GM12892 (cell line): ENCODE measurements at places on chromosomes 6 and 20.

DNA sequence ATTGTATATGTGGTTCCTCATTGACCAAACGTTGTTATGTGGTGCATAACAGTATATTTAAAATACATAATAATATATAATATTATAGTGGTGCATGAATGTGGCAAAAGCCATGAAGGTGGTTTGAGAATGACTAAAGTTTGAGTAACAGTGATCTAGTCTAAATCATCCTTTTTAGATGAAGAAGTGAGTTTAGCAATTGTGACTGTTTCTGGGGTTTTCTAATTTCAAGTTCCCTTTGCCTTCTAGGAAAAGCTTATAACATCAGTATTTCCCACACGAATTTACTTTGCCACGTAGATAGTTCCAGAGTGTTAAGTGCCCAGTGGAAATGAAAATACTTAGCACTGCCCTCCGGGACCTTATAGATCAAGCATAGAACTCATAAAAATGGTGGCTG, 40.9 kb downstream of the ARFGEF2 start:
- no peak for DNase-seq

GRCh38 chr20:11176431-11176830, 502.6 kb upstream of the JAG1 start:
- no peak for DNase-seq

DNA sequence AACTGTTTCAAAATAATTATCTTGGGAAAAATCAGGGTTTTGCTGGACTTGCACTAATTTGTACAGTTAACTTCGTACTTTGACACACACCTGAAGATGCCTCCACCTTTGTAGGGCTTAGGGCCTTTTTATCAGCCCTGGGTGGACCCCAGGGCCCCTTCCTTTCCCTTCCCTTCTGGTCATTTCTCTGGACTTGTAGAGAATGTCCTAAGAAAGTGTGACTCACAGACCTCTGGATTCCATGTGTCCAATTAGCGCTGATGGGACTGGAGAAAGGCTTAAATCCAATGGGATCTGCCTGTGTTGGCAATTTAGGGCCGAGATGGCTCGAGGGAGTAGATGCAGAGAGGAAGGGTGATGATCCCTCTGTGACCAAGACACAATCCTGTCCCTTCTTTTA, 9.3 kb downstream of the TRIM15 start:
- DNase-seq = no peak

- no peak for DNase-seq
Measured at GRCh38 chr6:389622-390021, 1.9 kb upstream of the IRF4 start.

DNA sequence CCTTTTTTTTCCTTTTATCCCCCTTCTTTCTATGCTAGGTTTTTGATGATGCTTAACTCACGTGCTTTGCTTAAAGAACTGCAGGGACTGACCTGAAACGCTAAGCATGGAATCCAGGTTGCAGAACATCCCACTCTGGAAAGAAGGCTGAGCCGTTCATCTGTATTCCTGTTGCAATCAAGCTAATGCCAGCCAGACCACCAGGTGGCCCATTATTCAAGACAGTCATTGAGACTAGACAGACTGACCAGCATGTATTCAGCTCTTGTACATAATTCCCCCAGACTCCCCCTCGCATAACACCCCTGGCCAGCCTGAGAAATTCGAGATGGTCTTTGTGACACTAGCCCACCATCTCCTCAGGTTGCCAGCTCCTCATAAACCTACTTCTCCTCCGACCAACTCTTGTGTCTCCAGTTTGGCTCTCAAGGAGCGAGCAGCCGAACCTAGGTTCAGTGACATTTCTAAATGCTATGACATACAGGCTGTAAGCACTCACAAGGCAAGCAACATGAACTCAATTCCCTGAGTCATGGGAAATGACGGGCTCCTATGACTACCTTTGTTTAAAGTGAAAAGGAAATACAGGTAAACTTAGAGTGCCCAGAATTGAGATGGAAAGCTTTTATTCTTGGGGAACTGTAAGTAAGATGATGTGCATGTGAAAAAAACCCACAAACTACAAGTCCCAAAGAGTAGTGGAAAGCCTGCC, 309.3 kb upstream of the CDYL start:
- DNase-seq = no peak

- DNase-seq = no peak
Measured at GRCh38 chr6:153101461-153101860, 29.6 kb downstream of the RGS17 start.

DNA sequence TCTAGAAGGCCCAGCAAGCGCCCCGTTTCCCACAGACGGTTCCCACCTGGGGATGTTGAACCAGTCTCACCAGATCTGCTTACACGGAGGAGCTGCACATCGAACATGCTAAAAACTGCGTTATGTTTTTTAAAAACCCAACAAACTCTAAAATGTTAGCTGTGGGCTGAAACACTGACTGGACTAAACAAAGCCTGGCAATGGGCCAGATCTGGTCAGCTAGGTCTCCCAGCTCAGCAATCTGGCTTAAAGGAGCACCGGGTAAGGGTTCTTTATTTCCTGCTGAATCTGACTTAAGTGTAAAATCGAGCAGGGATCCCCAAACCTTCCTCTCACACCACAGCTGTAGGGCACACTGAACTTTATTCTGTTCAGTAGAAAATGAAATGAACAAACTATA, 156.9 kb downstream of the FOXC1 start:
- no peak for DNase-seq

DNA sequence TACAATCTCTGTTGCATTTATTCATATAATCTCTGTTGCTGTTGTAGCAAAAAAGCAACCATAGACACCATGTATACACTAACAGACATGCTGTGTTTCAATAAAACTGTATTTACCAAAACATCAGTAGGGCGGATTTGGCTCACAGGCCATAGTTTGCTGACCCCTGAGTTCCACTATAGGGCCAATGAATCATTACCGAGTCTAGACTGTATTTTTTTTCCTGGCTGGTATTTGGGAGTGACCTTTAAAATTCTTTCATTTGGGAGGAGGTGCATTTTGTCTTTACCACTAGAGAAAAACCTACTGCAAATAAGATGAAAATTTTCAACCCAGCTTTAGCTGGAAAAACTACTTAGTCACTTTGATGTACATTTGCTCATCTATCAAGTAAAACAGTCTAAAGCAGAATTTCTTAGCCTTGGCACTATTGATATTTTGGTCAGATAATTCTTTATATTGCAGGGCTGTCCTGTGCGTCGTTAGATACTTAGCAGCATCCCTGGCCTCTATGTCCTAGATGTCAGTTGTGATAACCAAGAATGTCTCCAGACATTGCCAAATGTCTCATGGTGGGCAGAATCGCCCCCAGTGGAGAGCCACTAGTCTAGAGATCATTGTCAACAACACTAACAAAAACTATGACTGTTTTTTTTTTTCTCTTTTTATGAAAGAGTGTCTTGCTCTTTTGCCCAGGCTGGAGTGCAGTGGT, 39.5 kb downstream of the DCBLD1 start:
- no peak for DNase-seq

DNA sequence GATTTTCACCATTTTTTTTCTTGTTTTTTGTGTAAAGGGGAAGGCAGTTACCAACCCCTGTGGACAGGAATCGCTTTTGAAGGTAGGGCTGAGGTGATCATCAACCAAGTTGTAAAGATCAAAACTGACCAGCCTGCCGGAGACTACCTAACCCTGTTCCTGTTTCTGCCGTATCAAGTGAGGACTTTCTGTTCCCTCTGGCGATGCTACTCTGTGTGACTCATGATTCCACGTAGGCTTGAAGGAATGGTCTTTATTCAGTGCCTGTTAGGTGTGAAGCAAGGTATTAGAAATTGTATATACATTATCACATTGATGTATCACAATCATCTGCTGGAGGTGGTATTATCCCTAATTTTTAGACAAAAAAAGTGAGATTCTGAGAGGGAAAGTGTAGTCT, 161.3 kb downstream of the SOX4 start:
- DNase-seq = no peak

DNA sequence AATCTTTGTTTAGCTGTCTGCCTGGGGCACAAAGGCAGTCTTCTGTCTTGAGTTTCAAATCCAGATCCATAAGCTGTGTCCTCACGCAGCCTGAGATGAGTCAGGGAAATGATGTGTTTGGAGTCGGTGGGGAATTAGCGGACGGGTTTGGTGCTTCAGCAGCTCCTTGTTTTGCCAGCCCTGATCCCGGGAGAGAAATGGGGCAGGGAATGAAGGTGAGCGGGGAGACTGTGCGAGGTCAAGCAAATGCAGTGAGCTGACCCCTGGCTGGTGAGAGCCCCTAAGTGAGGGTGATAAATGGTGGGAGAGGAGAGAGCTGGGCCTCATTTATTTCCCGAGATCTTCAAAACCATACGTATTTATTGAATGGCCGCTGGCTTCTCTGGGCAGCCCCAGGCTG, 21.6 kb downstream of the DUSP22 start:
- DNase-seq = no peak

- DNase-seq = no peak
Measured at GRCh38 chr20:44054849-44055248, 132.1 kb downstream of the JPH2 start.

DNA sequence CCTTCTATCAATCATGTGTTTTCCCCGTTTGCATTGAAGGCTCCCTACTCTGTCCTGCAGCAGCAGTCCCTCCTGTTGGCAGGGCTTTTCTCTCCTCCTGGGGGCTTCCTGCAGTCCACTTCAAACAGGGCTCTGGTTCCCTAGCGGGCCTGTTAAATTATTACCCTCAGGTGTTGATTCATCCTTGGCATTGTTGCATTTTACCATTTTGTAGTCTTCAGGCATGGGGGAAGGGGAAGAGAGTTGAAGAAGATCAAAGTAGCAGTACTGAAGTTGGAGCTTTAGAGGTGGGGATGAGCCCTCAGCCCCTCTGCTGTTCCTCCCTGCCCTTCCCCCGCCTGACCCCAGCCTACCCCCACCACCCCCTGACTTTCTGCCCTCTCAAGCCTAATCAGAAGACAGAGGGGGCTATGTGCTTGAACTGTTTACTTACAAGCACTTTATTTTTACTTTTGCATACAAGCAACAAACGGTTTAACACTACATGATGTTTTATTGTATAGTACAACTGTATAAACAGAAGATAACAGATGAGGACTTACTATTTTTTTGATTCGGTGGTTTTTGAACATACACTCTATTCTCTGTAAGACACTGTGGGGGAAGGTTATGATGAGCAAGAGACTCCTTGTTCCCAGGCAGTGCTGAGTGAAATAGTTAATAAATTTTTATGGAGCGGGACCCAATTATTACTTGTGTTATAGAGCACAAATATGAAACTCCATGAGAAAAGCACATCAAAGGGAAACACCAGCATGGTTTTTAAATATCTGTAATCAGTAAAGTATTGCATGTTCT, 169.7 kb downstream of the EYA4 start:
- no peak for DNase-seq

- DNase-seq = no peak
Measured at GRCh38 chr20:46870041-46870440, 24.6 kb upstream of the EYA2 start.

DNA sequence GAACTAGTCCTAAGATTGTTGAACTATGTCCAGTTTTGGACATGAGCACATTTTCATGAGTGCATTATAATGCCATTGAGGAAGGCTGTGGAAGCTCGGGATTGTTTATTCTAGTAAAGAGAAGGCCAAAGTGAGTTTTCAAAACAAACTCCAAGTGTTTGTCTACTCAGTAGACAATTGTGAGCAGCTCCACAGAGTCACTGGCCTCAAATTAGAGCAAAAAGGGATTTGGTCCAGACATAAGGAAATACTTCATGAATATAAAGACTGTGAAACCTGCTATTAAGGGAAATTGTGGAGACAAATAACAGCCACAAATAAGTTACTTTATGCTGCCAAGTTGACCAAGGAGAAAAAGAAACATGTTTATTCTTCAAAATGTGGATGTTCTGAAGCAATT, 42.6 kb upstream of the PREP start:
- no peak for DNase-seq

- no peak for DNase-seq
Measured at GRCh38 chr20:17668432-17668831, 13.6 kb downstream of the RRBP1 start.

DNA sequence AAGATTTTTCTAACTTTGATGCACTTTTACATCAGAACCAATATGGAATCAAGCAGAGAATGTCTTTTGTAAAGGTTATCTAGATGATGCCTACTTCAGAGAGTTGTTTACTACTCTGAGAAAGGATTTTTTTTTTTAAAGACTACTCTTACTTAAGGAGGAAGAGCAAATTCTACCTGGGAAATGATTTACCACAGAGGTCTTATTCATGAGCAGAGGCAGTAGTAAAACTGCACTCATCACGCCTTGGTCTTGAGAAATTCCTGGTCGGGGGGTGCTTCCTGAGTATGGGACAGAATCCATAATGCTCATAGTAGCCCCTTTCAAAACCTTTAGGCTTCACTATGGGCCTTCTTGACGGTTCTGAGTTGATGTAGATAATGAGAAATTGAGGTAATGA, 241.8 kb upstream of the PREP start:
- no peak for DNase-seq

GRCh38 chr20:13249118-13249797, 28.2 kb downstream of the ISM1 start:
- DNase-seq = no peak

- DNase-seq = no peak
Measured at GRCh38 chr6:55040102-55040848, 134.0 kb upstream of the HCRTR2 start.

GRCh38 chr6:28940858-28941683, 17.3 kb upstream of the TRIM27 start:
- DNase-seq = no peak

GRCh38 chr6:81981812-81982211, 229.3 kb upstream of the TENT5A start:
- DNase-seq = no peak

DNA sequence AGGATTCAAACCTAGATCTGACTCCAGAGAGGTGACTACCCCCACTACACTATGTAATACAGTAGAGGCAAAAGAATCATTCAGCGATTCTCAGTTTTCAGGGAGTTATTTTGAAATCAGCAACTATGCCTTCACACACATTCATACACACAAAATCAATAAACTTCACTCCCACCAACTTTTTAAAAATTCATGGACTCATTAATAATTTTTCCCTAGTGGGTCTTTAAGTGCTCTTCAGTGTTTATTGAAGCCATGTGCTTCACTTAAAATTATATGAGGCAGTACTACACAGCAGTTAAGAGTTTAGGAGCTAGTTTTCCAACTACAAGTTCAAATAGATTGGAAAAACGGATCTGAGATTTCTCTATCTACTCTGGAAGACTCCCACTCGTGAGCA, 452.7 kb upstream of the ADGRB3 start:
- no peak for DNase-seq

- DNase-seq = no peak
Measured at GRCh38 chr20:29427201-29428060, 1830.0 kb upstream of the DEFB115 start.

DNA sequence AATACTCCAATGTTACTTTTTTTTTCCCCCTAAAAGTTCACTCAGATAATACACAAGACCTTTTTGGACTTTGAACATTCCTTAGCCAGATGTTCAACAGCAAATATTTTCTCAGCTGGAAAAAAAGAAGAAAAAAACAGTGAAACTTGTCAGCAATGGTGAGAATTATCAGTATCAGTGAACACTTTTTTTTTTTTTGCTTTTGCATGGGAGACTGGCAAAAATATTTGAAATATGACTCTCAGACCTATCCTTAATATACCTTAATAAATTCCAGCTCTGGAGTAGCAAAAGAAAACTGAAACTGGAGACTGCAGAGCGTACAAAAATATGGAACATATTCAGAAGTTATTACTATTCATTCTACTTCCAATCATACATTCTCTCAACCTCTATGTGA, 92.3 kb downstream of the RFPL4B start:
- no peak for DNase-seq

- DNase-seq = no peak
Measured at GRCh38 chr20:36116807-36117441, 37.6 kb upstream of the EPB41L1 start.
